ENCODE measurements at places on chromosomes 16 and 17.

DNA sequence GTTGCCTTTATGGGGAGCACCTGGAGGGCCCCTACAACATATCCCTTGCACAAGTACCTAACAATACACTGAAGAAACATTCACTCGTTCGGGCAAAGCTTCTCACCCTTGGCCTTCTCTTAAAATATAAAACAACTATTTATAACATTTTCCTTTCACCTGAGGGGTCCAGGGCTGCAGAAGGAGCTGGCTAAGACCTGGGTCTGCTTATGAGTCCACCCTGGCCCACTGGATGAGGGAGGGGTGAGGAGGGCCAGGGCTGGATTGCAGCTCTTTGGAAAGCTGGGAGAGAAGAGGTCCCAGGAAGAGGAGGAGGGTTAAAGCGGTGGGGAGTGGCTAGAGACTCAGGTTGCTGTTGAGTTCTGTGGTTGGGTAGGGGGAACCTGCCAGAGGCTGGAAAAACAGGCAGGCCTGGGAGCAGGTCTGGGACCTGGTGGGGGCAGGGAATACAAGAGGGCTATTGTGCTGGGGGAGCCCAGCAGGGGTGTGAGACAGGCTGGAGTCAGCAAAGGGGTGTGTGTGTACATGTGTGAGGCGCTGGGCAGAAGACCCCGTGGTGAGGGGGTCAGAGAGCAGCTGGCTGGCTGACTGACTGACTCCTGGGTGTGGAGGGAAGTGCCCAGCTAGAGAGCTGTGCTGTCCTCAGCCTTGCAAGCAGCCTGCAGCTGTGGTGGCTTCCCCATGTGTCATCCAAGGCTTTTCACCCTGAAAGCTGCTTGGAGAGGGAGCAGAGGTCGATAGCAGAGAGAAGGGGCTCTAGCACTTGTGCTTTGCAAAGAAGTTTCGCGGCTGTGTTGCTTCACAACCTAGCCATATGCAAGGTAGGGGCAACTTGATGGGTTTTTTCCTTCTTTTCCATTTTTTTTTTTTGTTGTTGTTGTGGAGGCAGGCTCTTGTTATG, 10.2 kb upstream of the MRC2 start:
- no peak overlapping the region for H3K4me3 ChIP-seq
- no peak for DNase-seq
- H3K27me3 ChIP-seq = no peaks in the 10 kb centered on the region
- no peaks in the 10 kb centered on the region for H3K4me1 ChIP-seq
- H3K27ac ChIP-seq = no peak overlapping the region

DNA sequence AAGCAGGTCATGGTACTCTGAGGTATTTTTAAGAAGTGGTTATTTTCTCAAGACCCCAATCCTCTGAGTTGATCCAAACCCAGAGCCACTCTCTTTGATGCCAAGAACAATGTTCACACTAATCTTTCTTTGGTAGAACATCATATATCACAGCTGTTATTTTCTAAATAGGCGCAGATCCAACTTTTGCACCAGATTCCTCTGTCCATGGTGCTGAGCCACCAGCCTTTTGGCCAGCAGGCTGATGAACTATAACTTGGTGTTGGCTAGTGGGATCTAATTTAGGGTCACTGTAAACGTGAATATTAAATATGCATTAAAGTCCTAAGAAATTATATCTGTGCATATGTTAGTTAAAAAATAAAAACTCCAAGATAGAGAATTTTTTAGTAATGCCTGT, 7.0 kb upstream of the ZKSCAN2 start:
- no peak overlapping the region for H3K4me3 ChIP-seq
- H3K36me3 ChIP-seq = 0 out of 2 replicates have a peak, but pooled peaks cover 3% of the 10 kb centered on the region
- no peak for DNase-seq

- no peaks in the 10 kb centered on the region for H3K36me3 ChIP-seq
- H3K27me3 ChIP-seq = no peaks in the 10 kb centered on the region
- peaks cover 33% of the 10 kb centered on the region for H3K4me1 ChIP-seq
Measured at GRCh38 chr16:85615852-85616606, 2.9 kb downstream of the GSE1 start.

GRCh38 chr17:29847527-29848400, 82.3 kb downstream of the SSH2 start:
- H3K4me3 ChIP-seq = no peak overlapping the region
- H3K27me3 ChIP-seq = no peaks in the 10 kb centered on the region
- H3K27ac ChIP-seq = no peak overlapping the region
- no peak for DNase-seq

DNA sequence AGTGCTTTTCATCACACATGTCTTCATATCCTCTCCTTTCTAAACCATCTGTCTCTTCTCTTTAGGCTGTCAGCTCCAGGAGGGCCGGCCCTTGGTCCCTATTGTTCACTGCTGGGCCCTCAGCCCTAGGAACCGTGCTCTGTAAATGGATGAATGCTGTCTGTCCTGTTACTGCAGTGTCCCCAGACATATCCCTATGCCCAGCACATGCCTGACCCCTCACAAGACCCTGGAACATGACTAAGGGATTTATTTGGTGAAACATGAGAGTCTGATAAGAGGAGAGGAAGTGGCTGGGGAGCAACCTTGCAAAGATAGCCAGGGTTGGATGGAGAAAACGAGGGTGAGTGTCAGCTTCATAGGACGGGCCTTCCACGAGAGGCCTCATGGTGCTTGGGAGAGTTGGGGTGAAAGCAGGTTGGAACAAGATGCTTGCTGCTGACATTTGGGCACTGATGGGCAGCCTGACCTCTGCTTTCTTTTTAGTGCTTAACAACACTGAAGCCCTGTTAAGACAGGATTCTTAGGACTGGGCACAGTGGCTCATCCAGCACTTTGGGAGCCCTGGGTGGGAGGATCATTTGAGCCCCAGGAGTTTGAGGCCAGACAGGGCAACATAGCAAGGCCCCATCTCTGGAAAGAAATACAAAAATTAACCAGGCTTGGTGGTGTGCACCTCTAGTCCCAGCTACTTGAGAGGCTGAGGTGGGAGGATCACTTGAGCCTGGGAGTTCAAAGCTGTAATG, 39.0 kb downstream of the ABCC1 start:
- no peaks in the 10 kb centered on the region for H3K36me3 ChIP-seq
- H3K4me1 ChIP-seq = peaks cover 81% of the 10 kb centered on the region
- no peak overlapping the region for H3K4me3 ChIP-seq
- H3K27ac ChIP-seq = peak overlapping the region; percentile 97

GRCh38 chr17:67467500-67468455, 90.7 kb downstream of the PITPNC1 start:
- H3K27ac ChIP-seq = 0 out of 2 replicates have a peak overlapping the region, but pooled peaks have one; percentile 17
- no peak for DNase-seq
- no peaks in the 10 kb centered on the region for H3K36me3 ChIP-seq
- H3K4me1 ChIP-seq = no peaks in the 10 kb centered on the region
- H3K4me3 ChIP-seq = no peak overlapping the region
- H3K27me3 ChIP-seq = no peaks in the 10 kb centered on the region

DNA sequence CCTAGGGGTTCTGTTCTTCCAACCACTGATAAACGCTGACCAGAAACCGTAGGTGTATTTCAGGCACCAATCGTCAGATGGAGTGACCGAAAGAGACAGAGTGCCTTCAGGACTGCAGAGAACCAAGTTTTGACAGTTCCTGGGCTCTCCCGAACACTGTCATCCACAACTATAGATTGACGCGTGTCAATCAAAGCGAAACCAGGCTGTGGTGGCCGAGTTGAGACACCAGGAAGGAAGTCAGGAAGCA, 11.9 kb upstream of the AURKB start:
- H3K4me3 ChIP-seq = peak overlapping the region; percentile 81
- H3K27me3 ChIP-seq = no peaks in the 10 kb centered on the region
- H3K4me1 ChIP-seq = peaks cover 22% of the 10 kb centered on the region

DNA sequence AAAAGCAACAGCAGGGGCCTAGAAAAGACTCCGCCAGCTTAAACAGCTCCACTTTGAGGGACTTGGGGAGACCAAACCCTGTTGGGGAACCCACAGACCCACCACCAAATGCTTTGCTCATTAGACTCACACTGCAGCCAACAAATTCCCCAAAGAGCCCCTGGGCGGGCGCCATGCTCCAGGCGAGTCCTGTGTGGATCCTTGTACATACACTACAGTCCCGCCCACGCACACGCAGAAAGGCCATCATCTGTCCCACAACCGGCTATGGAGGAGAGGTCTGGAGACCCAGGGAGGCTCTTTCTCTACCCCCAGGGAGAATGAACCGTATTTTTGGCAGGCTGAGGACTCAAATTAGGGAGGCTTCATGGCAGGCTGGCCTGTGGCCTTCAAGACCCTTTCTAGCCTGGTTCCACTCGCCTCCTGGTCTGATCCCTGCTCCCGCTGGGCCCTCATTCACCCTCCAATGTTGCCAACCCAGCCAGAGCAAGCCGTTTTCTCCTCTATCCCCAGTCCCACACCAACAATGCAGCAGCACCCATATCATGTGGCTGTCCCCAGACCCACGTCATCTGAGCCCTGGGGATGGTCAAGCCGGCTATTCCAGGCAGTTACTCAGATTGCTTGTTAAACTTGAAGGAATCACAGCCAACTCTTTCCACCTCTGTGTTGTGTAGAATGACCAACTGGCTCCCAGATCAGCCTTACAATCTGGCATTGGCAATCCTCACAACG, 27.2 kb downstream of the ZNF423 start:
- H3K36me3 ChIP-seq = no peaks in the 10 kb centered on the region
- H3K27me3 ChIP-seq = no peaks in the 10 kb centered on the region
- H3K4me3 ChIP-seq = no peak overlapping the region
- no peak for DNase-seq

DNA sequence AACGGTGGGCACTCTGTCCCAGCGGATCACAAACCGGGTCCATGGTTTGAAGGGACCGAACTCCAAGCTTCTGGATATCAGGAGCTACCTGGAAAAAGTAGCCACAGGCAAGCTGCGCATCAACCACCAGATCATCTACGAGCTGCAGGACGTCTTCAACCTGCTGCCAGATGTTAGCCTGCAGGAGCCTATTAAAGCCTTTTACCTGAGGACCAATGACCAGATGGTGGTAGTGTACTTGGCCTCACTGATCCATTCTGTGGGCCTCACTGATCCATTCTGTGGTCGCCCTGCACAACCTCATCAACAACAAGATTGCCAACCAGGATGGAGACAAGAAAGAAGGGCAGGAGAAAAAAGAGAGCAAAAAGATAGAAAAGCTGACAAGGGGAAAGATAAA, 6.3 kb upstream of the CEP112 start:
- H3K4me1 ChIP-seq = no peaks in the 10 kb centered on the region
- no peaks in the 10 kb centered on the region for H3K27me3 ChIP-seq
- H3K4me3 ChIP-seq = no peak overlapping the region
- no peak for DNase-seq
- no peak overlapping the region for H3K27ac ChIP-seq
- H3K36me3 ChIP-seq = no peaks in the 10 kb centered on the region

DNA sequence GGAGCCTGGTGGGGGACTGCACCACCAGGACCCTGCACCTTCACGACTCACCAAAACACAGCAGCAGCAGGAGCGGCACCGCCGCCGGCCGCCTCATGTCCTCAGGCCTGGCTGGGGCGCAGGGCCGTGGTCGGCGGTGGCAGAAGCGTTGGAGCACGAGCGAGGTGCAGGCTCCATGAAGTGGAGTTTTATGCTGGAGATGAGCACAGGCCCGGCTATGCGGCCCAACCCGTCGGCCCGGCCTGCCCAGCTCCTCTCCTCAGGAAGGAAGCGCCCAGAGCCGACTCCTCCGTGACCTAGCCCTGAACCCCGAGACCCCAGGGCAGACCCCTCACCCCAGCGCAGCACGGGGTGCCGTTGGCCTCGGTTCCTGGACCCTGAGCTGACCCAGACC, at the start of gene PRSS27:
TSS of gene PRSS27 (minus strand) at position 161 of the 394 bp plus-strand sequence. CDS start at position 97, 64 bp downstream.
- H3K27ac ChIP-seq = peak within 1 kb of the TSS; percentile 82
- peaks cover 21% of the 10 kb centered on the region for H3K4me1 ChIP-seq
- no peaks in the 10 kb centered on the region for H3K36me3 ChIP-seq
- no peaks in the 10 kb centered on the region for H3K27me3 ChIP-seq
- no peak for DNase-seq
- peak within 1 kb of the TSS; percentile 52 for H3K4me3 ChIP-seq

DNA sequence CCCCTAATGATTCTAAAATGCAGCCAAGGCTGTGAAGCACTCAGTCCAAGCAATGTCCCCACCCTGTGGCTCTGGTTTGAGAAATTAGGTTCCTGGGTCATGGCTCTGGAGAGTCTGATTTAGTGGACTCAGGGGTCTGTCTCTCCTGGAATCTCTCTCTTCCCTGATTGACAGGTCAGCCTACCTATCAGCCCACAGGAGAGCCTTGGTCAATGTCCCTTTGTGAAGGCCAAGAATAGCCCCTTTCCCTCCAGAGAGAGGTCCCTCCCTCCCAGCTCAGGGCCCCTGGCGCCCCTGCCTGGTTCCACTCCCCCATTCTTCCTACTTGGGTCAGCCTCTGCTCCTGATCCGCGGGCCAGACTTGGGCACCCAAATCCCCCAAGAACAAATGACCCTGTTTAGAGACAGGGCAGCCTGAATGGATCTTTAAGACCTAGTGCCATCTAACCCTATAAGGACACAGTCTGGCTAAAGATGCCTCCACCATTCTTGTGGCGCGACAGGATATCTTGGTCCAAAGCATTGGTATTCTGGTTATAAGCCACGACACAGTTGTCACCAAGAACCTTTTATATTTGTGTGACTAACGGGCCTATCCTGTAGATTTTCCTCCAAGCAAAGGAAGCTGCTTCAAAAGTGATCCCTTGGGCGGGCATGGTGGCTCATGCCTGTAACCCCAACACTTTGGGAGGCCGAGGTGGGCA, 38.3 kb upstream of the PRSS54 start:
- H3K27me3 ChIP-seq = no peaks in the 10 kb centered on the region
- H3K4me3 ChIP-seq = no peak overlapping the region
- no peak for DNase-seq
- H3K36me3 ChIP-seq = no peaks in the 10 kb centered on the region

GRCh38 chr16:3036726-3037315, at the start of gene BICDL2:
BICDL2 (minus strand) TSS chr16:3036944; CDS start chr16:3035496, 1,448 bp downstream.
- H3K4me3 ChIP-seq = peak within 1 kb of the TSS; percentile 30
- H3K4me1 ChIP-seq = no peaks in the 10 kb centered on the region
- no peak for DNase-seq
- peaks cover 3% of the 10 kb centered on the region for H3K36me3 ChIP-seq

DNA sequence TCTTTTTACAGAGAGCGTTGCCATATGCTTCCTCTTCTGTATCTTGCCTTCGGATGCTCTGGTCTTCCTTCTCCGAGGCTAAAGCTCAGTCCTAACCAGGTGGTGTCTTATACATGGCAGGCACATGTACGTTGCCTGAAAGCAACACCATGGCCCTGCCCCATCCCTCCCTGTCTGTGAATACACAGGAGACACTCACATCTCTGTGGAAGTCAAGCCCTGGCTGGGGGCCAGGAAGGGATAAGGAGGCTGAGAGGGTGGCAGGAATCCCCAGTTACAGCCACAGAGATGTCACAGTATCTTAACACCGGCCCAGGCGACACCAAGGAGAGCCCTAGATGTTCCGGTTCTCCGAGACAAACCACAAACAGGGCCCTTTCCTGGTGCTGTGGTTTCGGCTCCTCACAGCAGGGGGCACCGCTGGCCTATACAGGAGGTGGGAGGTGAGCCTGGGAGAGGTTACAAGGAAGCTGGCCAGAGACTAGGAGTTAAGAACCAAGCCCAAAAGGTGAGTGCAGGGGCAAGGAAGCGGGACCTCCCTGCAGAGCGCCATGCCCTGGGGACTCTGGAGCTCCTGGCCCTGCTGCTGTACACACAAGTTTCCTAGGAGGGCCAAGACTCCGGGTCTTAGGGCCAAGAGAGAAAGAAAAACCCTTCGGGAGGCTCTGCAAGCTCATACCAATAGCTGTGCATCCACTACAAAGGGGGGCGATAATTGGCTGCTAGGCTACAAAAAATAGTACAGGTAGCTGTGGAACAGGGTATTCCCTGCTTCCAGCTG, 41.7 kb downstream of the SRL start:
- no peak overlapping the region for H3K4me3 ChIP-seq
- peaks cover 5% of the 10 kb centered on the region for H3K4me1 ChIP-seq
- no peak overlapping the region for H3K27ac ChIP-seq
- no peaks in the 10 kb centered on the region for H3K36me3 ChIP-seq

All from Panc1 (cell line).